ENCODE measurements at places on chromosomes 7 and 10.

DNA sequence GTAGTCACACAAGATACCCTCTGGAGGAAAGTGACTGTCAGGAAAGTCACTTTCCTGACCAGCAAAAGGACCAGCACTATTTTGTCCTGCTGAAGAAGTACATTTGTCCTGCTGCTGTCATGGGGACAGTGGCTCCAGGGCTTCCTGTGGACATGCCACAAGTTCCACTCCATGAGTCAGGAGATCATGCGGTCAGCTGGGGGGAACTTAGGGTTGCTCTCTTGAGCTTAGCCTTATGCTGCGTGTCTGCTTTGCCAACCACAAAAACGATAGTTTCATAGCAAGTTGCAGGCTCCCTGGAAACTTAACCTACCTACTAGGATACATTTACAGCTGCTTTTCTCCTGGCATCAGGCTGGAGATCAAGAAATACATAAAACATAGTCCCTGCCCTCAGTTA, 19.8 kb upstream of the ALOX5 start:
- DNase-seq, result no peak

GRCh38 chr7:122577449-122578003, 121.4 kb downstream of the RNF133 start:
- no peak for DNase-seq

GRCh38 chr10:98957801-98958200, 277.9 kb downstream of the HPSE2 start:
- DNase-seq, result no peak

- peak; percentile 64 for DNase-seq
These were observed 87.8 kb upstream of the DUSP5 start for GRCh38 chr10:110409926-110410325.

- no peak for DNase-seq
These were observed 71.0 kb downstream of the GNAT3 start for GRCh38 chr7:80440883-80441282.

DNA sequence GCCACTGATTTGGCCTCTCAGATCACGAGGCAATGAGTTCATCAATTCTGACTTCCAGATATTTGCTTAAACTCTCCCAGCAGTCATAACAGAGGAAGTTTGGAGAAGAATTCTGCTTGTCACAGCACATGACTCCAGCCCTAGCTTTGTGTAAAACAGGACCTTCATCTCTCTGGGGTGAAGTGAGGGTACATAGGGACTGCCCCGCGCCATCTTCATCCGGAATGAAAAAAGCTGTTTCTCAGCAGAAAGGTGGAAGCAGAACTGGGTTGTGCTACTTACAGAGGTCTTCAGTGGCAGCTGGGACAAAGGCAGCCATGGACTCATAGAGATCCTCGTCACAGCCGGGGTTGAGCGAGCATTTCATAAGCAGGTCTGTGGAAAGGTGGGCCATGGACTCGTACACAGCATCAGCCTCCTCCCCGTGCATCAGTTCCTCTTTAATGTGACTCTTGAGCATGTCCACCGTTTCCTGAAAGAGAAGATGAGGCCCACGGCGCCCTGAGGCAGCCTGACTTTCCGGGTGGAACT, 58.4 kb upstream of the TM9SF3 start:
- DNase-seq, result peak; percentile 46

All from GM10248 (cell line).